ENCODE measurements at places on chromosomes 12 and 14. TPM values are rescaled to one million over a fixed set of nuclear protein-coding genes. Genes with fewer than 3 reads are reported as not detected.

The HSPB8 gene
- not detected for total RNA-seq

DNA sequence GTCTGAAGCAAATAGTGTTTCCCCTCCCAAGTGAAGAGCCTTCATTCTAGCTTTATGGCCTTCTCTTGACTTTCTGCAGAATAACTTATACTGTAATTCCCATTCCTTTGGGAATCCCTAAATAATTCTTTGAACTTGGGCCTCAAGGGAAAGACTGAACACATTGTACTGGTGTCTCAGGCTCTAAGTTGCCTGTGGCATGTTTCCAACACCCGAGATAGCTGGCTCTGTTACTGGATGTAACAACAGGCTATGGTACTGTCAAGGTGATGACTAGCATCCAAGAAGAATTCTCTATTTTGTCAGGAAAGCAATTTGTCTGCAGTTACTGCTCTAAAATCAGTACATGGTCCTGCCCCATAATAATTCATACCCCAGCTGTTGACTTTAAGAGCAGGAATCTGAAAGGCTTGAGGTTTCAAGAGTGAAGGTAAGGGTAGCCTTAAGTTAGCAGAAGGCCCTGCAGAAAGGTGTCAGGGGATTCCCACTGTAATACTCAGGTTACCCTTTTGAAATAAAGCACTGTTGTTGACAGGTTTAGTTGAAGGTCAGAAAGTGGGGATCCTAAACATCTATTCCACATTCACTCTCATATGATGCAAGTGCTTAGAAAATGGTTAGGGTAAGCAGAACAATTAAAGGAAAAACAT lies 5.2 kb downstream of the GPX2 start:
- H3K27ac ChIP-seq = peak overlapping the region; percentile 13
- DNase-seq = no peak
- H3K27me3 ChIP-seq = no peaks in the 10 kb centered on the region
- H3K4me3 ChIP-seq = no peak overlapping the region
- H3K4me1 ChIP-seq = peaks cover 20% of the 10 kb centered on the region

GRCh38 chr12:95443459-95443858 lies 30.5 kb upstream of the METAP2 start:
- no peaks in the 10 kb centered on the region for H3K4me1 ChIP-seq
- H3K27me3 ChIP-seq = peaks cover 26% of the 10 kb centered on the region
- no peak overlapping the region for H3K4me3 ChIP-seq
- no peak overlapping the region for H3K27ac ChIP-seq
- no peaks in the 10 kb centered on the region for H3K36me3 ChIP-seq
- no peak for DNase-seq

DNA sequence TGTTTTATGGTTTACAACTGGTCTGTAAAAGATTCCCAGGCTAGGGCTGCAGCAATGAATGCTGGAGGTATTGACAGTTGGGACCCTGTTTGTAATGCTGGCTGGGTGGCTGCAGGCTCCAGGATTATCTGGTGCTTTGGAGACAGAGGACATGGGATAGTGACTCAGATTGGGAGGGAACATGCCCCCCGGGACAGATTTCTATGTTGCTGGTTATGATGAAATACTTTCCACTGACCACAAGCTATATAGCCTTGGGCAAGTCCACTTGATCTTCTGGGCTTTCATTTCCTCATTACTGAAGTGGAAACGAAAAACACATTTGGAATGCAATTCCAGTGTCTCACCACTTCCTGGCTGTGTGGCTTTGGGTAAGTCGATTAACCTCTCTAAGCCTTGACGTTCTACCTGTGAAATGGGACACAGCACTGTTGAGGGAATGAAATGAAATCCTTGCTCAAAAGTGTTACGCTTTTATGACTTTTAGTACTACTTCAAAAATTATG lies 6.3 kb upstream of the TPCN1 start:
- DNase-seq = peak; percentile 58
- H3K4me3 ChIP-seq = no peak overlapping the region
- H3K36me3 ChIP-seq = peaks cover 9% of the 10 kb centered on the region

- H3K36me3 ChIP-seq = no peaks in the 10 kb centered on the region
- no peak overlapping the region for H3K4me3 ChIP-seq
- no peaks in the 10 kb centered on the region for H3K4me1 ChIP-seq
Measured at GRCh38 chr14:104434214-104435076, 145.1 kb upstream of the C14orf180 start.

The ALDH1L2 gene
- 1.3 TPM for total RNA-seq

The SLC6A12 gene
- 0.33 TPM for total RNA-seq

The BATF gene
- total RNA-seq = 81.3 TPM

GRCh38 chr14:91230397-91231035 lies 14.0 kb downstream of the GPR68 start:
- H3K36me3 ChIP-seq = peaks cover 57% of the 10 kb centered on the region
- peak overlapping the region; percentile 98 for H3K27ac ChIP-seq
- H3K4me3 ChIP-seq = peak overlapping the region; percentile 70
- peak; percentile 68 for DNase-seq
- peaks cover 80% of the 10 kb centered on the region for H3K4me1 ChIP-seq
- no peaks in the 10 kb centered on the region for H3K27me3 ChIP-seq

GRCh38 chr14:36320897-36321381 lies 502 bp upstream of the MBIP start:
- DNase-seq = no peak
- H3K36me3 ChIP-seq = peaks cover 5% of the 10 kb centered on the region
- H3K27ac ChIP-seq = peak overlapping the region; percentile 94
- peaks cover 30% of the 10 kb centered on the region for H3K27me3 ChIP-seq

DNA sequence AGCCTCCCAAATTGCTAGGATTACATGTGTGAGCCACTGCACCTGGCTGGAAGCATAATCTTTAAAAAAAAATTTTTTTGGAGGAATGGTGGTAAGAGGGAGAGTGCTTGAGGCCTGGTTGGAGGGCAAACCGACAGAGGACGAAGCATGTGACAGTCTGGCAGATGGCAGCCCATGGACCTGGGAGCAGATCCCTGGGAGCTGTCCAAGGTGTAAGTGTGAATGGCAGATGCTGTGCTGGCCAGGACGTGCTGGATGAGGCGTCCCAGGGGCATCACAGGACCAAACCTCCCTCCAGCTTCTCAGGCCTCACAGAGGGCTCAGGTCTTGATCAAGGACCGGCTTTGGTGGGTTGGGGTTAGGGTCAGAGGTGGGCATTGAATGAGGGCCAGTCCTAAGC lies 128.4 kb upstream of the NCOR2 start:
- H3K36me3 ChIP-seq = peaks cover 5% of the 10 kb centered on the region
- H3K27ac ChIP-seq = no peak overlapping the region
- no peak overlapping the region for H3K4me3 ChIP-seq
- no peak for DNase-seq

GRCh38 chr12:121712190-121712460 lies 427 bp upstream of the TMEM120B start:
- no peaks in the 10 kb centered on the region for H3K27me3 ChIP-seq
- H3K4me1 ChIP-seq = peaks cover 26% of the 10 kb centered on the region
- H3K27ac ChIP-seq = peak overlapping the region; percentile 96
- H3K4me3 ChIP-seq = peak overlapping the region; percentile 99
- DNase-seq = peak; percentile 59
- no peaks in the 10 kb centered on the region for H3K36me3 ChIP-seq

DNA sequence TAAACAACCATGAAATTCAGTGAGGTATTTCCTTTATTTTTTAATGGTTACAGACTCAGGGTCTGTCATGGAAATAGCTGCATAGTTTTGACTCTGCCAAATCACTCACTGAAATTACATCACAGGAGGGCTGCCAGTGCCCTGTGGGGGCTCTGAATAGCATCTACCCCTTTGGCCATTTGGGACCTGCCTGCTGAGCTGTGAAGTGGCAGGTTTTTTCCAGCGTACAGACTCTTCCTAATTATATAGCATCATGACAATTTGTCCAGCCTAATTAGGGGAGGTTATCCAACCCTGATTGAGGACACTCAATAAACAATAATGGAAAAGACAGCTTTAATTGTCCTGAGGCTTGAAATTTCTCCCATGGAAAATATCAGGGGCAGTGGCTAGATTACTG lies 1.8 kb upstream of the COCH start:
- H3K36me3 ChIP-seq = peaks cover 1% of the 10 kb centered on the region
- H3K27me3 ChIP-seq = peaks cover 64% of the 10 kb centered on the region
- peaks cover 14% of the 10 kb centered on the region for H3K4me1 ChIP-seq
- DNase-seq = no peak
- no peak overlapping the region for H3K27ac ChIP-seq

The PUS7L gene
- total RNA-seq = 23.5 TPM

DNA sequence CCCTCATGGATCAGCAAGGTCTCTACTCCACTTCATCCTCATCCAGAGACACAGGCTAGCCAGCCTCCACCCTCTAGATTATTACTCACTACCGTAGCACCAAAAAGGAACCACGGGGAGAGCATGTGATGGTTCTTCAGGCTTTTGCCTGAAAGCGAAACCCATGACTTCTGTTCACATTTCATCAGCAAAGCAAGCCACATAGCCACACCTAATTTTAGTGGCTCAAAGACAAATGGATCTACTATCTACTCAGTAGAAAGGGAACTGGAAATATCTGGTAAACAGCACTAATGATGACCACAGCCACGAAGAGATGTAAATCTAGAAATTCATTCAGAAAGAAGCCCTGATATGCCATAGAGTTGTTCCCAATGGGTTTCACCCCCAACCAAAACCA lies 51.4 kb downstream of the VCPKMT start:
- H3K4me1 ChIP-seq = peaks cover 72% of the 10 kb centered on the region
- H3K27ac ChIP-seq = peak overlapping the region; percentile 96
- peak; percentile 91 for DNase-seq

DNA sequence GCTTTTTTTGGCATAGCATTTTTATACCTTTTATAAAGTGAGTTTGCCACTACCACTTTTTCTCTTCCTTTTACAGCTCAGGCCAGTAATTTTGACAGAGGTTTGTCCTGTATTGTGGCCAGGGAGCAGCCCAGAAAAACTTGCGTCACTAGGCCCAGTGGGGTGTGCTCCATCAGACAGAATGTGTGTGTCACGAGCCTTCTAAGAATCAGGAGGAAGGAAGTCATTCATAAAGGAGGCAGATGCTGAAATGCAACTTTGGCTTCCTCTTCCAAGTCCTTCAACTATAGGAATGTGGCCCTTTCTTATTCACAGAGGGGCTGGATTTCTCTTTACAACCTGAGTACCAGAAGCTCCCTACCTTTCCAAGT lies 10.1 kb upstream of the RAB35 start:
- H3K27me3 ChIP-seq = no peaks in the 10 kb centered on the region
- no peak for DNase-seq
- no peak overlapping the region for H3K4me3 ChIP-seq
- no peak overlapping the region for H3K27ac ChIP-seq
- H3K4me1 ChIP-seq = peaks cover 30% of the 10 kb centered on the region

The PSMC1 gene
- 93.1 TPM for total RNA-seq

DNA sequence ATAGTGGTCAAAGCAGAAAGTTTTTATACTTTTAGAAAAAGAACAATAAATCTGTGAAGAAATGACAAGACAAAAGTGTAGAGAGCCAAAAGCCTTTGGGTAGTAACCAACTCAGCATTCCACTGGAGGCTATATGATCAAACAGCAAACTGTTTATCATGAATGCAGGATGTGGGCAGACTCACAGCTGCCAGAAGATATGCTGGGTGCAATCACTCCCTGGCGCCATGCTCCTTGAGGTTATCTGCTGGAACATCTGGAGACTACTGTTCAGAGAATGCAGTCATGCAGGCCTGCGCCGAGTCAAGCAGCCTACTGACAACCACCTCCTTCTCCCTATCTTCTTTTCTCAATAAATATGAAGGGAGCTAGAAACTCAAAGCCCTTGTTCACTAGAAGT lies 49.0 kb upstream of the SLC8A3 start:
- H3K27me3 ChIP-seq = peaks cover 22% of the 10 kb centered on the region
- H3K4me1 ChIP-seq = no peaks in the 10 kb centered on the region
- no peak overlapping the region for H3K4me3 ChIP-seq
- no peak overlapping the region for H3K27ac ChIP-seq

DNA sequence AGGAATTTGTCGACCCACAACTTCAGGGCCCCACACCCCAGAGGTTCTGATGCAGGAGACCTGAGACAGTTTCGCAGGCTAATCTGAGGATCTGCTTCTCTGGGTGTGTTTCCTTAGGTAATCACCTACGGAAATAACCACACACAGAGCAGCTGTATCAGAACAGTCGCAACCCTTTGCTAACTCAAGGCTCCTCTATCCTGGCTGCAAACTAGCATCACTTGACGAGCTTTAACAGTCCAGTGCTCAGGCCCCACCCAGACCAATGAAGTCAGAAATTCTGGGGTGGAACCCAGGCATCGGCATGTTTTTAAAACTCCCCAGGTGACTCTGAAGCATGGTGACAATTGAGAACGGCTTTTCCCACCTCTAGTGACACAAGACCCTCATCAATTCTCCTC lies 20.7 kb downstream of the SLC7A7 start:
- no peak overlapping the region for H3K4me3 ChIP-seq
- H3K27me3 ChIP-seq = peaks cover 36% of the 10 kb centered on the region
- H3K36me3 ChIP-seq = no peaks in the 10 kb centered on the region
- no peak overlapping the region for H3K27ac ChIP-seq
- H3K4me1 ChIP-seq = peaks cover 2% of the 10 kb centered on the region

The LMO3 gene
- not detected for total RNA-seq

- no peak overlapping the region for H3K27ac ChIP-seq
- H3K4me1 ChIP-seq = peaks cover 8% of the 10 kb centered on the region
- H3K27me3 ChIP-seq = peaks cover 63% of the 10 kb centered on the region
- no peaks in the 10 kb centered on the region for H3K36me3 ChIP-seq
Measured at GRCh38 chr12:102948941-102949352, 8.5 kb upstream of the ASCL1 start.

The ARMH4 gene
- not detected for total RNA-seq

The TTC9 gene
- 11.8 TPM for total RNA-seq

GRCh38 chr12:6369916-6370575 lies 5.3 kb downstream of the SCNN1A start:
- H3K4me3 ChIP-seq = no peak overlapping the region
- peaks cover 32% of the 10 kb centered on the region for H3K4me1 ChIP-seq
- no peak overlapping the region for H3K27ac ChIP-seq
- H3K27me3 ChIP-seq = no peaks in the 10 kb centered on the region
- no peak for DNase-seq

The SYT1 gene
- total RNA-seq = not detected

DNA sequence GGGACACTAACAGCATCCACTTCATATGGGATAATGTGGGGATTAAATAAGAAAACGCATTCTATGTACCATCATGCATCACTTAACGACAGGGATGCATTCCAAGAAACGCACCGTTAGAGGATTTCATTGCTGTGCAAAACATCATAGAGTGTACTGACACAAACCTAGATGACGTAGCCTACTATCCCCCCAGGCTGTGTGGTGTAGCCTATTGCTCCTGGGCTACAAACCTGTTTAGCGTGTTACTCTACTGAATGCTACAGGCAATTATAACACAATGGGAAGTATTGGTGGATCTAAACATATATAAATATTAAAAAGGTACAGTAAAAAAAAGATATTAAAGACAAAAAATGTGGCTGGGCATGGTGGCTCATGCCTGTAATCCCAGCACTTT lies 230.6 kb downstream of the KSR2 start:
- no peak for DNase-seq
- H3K4me1 ChIP-seq = no peaks in the 10 kb centered on the region
- no peak overlapping the region for H3K27ac ChIP-seq
- no peak overlapping the region for H3K4me3 ChIP-seq
- no peaks in the 10 kb centered on the region for H3K36me3 ChIP-seq
- no peaks in the 10 kb centered on the region for H3K27me3 ChIP-seq

GRCh38 chr14:93027810-93028723 lies 87.7 kb downstream of the ITPK1 start:
- H3K36me3 ChIP-seq = peaks cover 2% of the 10 kb centered on the region
- peaks cover 10% of the 10 kb centered on the region for H3K4me1 ChIP-seq
- no peak overlapping the region for H3K27ac ChIP-seq
- no peak overlapping the region for H3K4me3 ChIP-seq
- H3K27me3 ChIP-seq = no peaks in the 10 kb centered on the region

- no peak overlapping the region for H3K27ac ChIP-seq
- no peak overlapping the region for H3K4me3 ChIP-seq
- peaks cover 3% of the 10 kb centered on the region for H3K27me3 ChIP-seq
- H3K4me1 ChIP-seq = no peaks in the 10 kb centered on the region
- DNase-seq = peak; percentile 64
Measured at GRCh38 chr12:100668945-100669536, 95.6 kb downstream of the GAS2L3 start.

The TPH2 gene
- not detected for total RNA-seq

Data from activated CD8-positive, alpha-beta memory T cell treated with anti-CD3 and anti-CD28 coated beads, Interleukin-2, amount 10 ng/mL, durations not matched to agents 7 days and 5 days (primary cell).